Neural progenitor cell (in vitro differentiated cells): ENCODE measurements at places on chromosomes 1 and 21. TPM values are rescaled to one million over a fixed set of nuclear protein-coding genes. Genes with fewer than 3 reads are reported as not detected.
A peak's percentile ranks its signal among the peaks of the same experiment; 100 is the strongest.

The CFAP141 gene
- total RNA-seq = not detected in 2 replicates

The ANXA9 gene
- total RNA-seq = 0.77 TPM in 1 of 2 replicates, not detected in the other

The CD48 gene
- not detected in 2 replicates for total RNA-seq

The GJA9 gene
- not detected in 2 replicates for total RNA-seq

The PLA2G2F gene
- not detected in 2 replicates for total RNA-seq

The TTC34 gene
- total RNA-seq = 0.09 and 0.87 TPM in 2 replicates

The ALX3 gene
- total RNA-seq = 1.1 TPM in 1 of 2 replicates, not detected in the other

The ACTA1 gene
- total RNA-seq = 1.2 and 2.6 TPM in 2 replicates

The PLA2G5 gene
- total RNA-seq = not detected in 2 replicates

The EVA1C gene
- 0.56 and 1.2 TPM in 2 replicates for total RNA-seq

The LIN28A gene
- 1,311 and 1,384 TPM in 2 replicates for total RNA-seq

The SNRNP40 gene
- total RNA-seq = 163 and 179 TPM in 2 replicates

The AGT gene
- total RNA-seq = 0.15 and 0.80 TPM in 2 replicates

The MYBPH gene
- total RNA-seq = not detected in 2 replicates

The INSRR gene
- total RNA-seq = not detected in 2 replicates

The KCNJ6 gene
- not detected in 2 replicates for total RNA-seq

The ZNF683 gene
- not detected in 2 replicates for total RNA-seq

The TRNP1 gene
- 0.59 and 2.0 TPM in 2 replicates for total RNA-seq

- DNase-seq = no peak
Observed at GRCh38 chr1:99565606-99566289, 80.2 kb upstream of the PALMD start.

- no peak for DNase-seq
Observed at GRCh38 chr1:58837886-58838285, 54.0 kb upstream of the JUN start.

DNA sequence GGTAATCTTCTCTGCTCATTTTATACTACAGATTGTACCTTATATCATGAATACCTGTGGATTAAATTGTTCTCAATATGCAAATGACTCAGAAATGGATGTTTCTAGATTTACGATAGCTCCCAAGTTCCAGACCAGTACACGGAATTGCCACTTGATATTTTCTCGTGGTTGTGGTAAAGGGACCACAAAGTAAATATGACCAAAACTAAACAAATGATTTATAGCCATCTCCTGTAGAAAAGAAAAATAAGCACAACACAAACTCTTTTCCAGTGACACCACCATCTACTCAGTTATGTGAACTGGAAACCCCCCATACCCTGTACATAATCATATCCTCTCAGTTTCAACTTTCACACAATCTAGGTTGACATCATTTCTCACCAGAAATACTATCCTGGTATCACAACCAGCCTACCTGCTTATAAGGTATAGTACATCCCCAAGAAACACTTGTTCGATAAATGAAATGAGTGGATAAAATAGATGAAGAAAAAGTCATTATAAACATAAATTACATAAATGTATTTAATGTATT lies 172.3 kb downstream of the ADGRL4 start:
- DNase-seq = no peak

- DNase-seq = peak; percentile 41
Observed at GRCh38 chr21:35239811-35240219, 190.7 kb upstream of the RUNX1 start.

- no peak for DNase-seq
Observed at GRCh38 chr1:115790356-115790755, 21.8 kb upstream of the CASQ2 start.

DNA sequence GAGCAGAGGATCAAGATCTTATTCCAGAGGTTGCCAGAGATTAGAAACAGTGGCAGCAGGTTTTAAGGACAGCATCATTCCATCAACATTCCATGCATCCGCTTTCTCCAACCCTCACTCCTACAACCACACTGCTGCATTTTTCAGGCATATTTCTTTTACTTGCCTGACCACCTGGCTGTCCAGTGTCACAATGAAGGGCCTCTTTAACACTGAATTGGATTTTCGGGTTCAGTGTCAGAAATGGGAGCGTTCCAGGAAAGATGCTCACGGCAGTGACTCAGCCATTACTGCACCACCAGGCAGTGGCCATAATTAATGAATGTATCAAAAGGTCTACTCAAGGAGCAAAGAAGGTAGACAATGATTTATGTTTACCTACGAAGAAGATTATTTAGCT lies 200.4 kb upstream of the ESRRG start:
- peak; percentile 4 for DNase-seq

GRCh38 chr1:185561629-185562028 lies 172.6 kb upstream of the HMCN1 start:
- DNase-seq = no peak

DNA sequence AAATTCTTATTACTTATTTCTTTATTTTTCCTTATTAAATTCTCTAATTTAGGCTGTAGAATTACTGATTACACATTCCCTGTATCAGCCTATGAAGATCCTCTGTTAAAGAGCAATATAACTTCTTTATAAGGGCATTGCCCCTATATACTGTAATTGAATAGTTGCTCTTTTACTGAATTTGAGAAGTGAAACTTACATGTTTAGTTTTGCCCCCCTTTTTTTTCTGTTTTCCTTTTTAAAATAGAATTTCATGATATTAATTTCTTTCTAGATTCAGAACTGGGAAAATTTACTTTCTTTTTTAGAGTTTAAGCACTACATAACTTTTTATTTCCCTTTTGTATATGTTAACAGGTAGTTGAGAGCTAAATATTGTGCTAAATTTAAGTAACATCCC lies 29.5 kb upstream of the PGM1 start:
- no peak for DNase-seq

DNA sequence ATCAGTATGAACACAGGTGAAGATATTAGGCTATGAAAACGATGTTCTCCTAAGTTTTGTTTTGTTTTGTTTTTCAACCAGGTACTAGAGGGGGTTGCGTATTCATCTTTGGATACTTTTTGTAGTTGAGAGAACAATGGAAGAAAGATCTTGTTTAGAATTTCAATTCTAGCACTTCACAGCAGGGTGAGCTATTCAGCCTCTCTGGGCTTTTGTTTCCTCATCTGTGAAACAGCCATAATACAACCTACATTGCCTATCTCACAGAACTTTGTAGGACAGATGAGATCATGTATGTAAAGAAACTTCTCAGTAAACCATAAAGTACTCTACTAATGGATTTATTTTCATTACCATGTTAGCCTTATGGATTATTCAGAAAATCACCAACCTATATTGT lies 199.5 kb downstream of the GPATCH2 start:
- no peak for DNase-seq

DNA sequence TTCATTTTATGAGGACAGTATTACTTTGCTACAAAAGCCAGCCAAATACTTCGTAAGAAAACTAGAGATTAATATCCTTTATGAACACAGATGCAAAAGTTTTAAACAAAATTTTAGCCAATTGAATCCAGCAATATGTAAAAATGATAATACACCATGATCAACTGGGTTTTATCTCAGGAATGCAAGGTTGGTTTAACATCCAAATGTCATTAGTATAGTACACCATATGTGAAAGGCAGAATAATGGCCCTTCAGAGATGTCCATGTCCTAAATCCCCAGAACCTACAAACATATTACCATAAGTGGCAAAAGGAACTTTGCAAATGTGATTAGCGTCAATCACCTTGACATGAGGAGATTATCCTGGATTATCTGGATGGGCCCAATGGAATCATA lies 16.7 kb upstream of the KCNJ6 start:
- DNase-seq = no peak

DNA sequence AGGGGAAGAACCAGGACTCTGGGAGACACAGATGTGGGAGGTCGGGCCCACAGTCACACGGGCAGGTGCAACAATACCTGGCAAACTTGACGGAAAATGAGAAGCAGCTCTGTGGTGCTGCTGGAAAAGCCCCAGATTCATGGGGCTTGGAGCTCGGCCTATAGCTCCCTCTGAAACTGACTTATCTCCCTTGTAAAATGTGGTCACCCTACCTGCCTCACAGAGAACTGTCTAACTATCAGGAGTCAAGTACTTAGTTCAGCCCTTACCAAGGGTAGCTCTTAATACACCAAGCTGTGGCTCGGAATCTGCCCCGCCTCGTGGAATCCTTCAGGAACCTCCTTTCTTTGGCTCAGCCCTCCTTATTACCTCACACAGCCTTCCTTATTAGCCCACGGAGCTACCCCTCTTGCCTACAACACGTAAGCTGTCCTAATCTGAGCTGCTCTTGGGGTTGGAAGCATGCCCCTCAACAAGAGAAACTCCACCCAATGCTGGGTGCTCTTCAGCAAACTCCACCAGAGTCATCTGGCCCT lies 68.9 kb downstream of the MRPL37 start:
- DNase-seq = no peak

DNA sequence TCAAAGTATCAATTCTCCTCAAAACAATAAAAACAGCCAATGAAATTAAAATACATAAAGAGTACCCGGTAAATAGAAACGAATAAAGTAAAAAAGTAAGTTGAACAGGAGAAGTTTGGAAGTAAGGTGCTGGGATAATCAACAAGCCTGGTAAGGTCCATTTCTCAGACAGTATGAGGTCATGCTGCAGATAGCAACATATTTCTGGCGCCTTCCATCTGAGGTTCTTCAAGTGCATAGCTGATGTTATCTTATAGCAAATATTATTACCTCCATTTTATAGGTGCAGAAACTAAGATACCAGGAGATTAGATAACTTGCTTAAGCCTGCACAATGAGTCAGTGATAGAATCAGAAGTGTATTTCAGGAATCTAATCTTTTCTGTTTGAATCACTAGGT lies 23.7 kb upstream of the CEP350 start:
- DNase-seq = no peak

GRCh38 chr1:151325231-151325630 lies 2.0 kb downstream of the PI4KB start:
- DNase-seq = no peak

- DNase-seq = no peak
Observed at GRCh38 chr1:164771619-164772361, 212.8 kb downstream of the PBX1 start.

- DNase-seq = no peak
Observed at GRCh38 chr21:14886001-14886400, 178.8 kb downstream of the NRIP1 start.

DNA sequence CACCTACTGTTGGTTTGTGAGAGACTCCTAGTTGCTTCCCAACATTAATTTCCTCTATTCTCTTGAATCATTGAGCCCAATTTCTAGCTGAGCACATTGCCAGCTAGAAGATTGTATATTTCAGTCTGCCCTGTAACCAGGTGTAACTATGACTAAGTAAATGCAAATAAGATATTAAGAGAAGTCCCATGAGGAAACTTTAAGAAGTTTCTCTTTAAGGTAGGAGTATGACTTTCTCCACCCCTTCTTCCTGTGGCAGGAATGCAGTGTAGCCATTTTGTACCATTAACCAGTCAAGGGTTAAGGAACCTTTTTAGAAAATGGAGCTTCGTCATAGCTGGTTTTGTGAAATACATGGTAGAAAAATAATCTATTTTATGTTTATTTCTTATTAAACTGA lies 534.2 kb upstream of the RGS18 start:
- no peak for DNase-seq

GRCh38 chr1:107477233-107477632 lies 336.4 kb downstream of the NTNG1 start:
- DNase-seq = no peak

- peak; percentile 44 for DNase-seq
Observed at GRCh38 chr1:190479516-190479915, 1.9 kb upstream of the BRINP3 start.

GRCh38 chr1:244273845-244274619 lies 177.7 kb downstream of the ADSS2 start:
- DNase-seq = no peak

DNA sequence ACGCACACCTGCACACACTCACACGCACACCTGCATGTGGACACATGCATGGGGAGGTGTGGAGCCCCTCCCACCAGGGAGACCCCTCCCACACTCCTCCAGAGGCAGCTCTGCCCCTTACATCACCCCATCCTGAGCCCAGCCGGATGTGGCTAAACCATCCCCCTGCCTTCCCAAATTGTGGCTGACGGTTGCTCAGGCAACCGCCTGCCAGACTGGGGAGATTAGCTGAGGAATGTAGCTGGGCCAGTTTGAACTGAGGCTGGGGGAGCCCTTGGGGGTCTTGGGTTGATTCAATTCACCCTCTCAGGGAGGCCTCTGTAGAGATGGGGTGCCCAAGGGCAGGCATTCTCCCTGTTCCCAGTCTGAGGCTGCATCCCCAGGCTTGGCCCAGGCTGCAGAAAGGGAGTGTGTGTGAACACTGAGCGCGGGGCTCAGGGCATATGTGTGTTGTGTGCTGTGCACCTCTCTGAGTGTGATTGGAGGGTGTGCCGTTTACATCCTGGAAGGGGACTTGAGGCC lies 12.9 kb downstream of the PTPRU start:
- DNase-seq = peak; percentile 89

DNA sequence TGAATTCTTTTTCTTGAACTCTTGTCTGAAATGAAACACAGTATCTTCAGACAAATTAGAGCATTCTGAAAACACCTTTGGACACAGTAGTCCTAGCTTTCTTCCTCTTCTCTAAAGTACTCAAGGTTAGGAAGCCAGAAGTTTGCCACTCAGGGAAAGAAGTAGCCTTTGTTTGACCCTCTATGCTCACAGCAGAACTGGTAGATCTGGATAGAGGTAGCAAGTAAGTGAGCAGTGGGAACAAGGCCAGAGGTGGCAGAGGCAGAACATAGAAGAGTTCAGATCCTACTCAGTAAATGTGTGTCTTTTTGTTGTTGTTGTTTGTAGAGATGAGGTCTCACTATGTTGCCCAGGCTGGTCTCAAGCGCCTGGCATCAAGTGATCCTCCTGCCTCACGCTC lies 7.4 kb upstream of the PIGR start:
- no peak for DNase-seq

- no peak for DNase-seq
Observed at GRCh38 chr1:67316918-67317317, 9.2 kb downstream of the IL12RB2 start.

- no peak for DNase-seq
Observed at GRCh38 chr1:59173721-59174120, 123.2 kb upstream of the FGGY start.

DNA sequence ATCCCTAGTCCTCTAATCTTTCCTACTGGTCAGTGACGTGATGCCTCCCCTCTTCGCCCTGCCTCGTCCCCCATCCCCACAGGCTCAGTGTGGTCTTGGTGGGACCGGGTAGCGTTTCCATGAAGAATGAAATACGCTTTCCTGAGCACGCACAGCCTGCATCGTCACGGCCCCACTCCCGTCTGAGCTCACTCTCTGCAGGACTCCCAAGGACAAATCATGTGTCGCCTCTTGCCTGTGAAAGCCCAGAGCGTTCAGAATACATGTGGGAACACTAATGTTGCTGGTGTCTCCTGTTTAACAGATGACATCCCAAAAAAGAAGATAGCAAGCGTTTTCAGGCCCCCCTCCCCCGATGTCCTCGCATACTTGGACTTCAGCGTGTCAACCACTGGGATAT lies 49.2 kb downstream of the S100B start:
- DNase-seq = no peak

DNA sequence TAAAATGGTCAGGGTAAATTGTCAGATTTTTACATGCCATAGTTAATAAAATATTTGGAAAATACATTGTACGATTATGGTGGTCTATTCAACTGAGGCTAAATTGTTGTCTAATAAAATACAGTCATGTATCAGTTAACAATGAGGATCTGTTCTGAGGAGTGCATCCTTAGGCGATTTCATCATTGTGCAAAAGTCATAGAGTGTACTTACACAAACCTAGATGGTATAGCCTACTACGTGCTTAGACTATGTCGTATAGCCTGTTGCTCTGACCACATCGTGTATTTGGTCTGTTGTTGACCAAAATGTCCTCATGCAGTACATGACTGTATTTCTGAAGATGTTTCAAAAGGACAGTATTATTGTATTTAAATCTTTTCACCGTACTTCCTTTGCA lies 5.2 kb downstream of the EEIG2 start:
- DNase-seq = no peak

- DNase-seq = no peak
Observed at GRCh38 chr1:245389873-245390272, 235.1 kb downstream of the KIF26B start.
